Peyer's patch (tissue), 4 donors: ENCODE measurements at places on chromosomes 6 and 20. TPM values are rescaled to one million over a fixed set of nuclear protein-coding genes. Genes with fewer than 3 reads are reported as not detected.

PACRG gene
- total RNA-seq: not detected

CLPSL2 gene
- total RNA-seq: not detected

SPATS1 gene
- not detected for total RNA-seq

FNDC1 gene
- total RNA-seq: not detected

ELOVL4 gene
- total RNA-seq: not detected

SCRT2 gene
- total RNA-seq: not detected

MOG gene
- not detected for total RNA-seq

ANKS1A gene
- total RNA-seq: 33.9 TPM

FBXL4 gene
- total RNA-seq: 22.1 TPM

TMEM170B gene
- total RNA-seq: 1.1 TPM

AK9 gene
- total RNA-seq: 8.1 TPM

STMN3 gene
- total RNA-seq: 3.4 TPM

SRC gene
- 120 TPM for total RNA-seq

- DNase-seq: no peak
Observed at GRCh38 chr6:63936399-63936798, 300.8 kb downstream of the PHF3 start.

- DNase-seq: peak; percentile 77
Observed at GRCh38 chr6:35497571-35498421, 917 bp upstream of the TEAD3 start.

DNA sequence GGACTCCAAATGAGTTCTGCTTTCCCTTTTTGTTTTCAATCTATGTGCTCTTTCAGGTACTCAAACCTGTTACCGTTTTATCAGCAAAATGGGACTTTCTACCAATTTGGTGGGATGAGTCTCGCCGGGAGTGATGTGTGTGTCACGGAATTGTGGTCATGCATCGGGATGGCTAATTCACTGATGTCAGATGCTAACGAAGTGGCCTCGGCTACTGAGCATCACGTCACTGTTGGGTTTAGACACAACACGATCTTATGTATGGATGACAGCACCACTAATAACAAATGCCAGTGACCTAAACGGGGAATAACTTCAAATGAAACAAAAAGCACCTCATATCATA is 1.6 kb upstream of the PCK1 start:
- DNase-seq: no peak

DNA sequence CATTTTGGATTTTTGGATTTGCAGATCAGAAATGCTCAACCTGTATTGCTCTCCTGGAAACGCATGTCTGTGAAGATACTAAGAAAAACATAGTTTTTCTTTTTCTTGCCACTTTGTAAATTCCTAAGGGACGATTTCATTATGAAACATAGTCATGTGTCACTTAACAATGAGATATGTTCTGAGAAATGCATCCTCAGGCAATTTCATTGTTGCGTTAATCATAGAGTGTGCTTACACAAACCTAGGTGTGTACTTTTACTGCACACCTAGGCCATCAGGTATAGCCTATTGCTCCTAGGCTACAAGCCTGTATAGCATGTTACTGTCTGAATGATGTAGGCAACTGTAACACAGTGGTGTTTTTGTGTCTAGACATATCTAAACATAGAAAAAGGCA is 13.4 kb upstream of the THEMIS start:
- no peak for DNase-seq

DNA sequence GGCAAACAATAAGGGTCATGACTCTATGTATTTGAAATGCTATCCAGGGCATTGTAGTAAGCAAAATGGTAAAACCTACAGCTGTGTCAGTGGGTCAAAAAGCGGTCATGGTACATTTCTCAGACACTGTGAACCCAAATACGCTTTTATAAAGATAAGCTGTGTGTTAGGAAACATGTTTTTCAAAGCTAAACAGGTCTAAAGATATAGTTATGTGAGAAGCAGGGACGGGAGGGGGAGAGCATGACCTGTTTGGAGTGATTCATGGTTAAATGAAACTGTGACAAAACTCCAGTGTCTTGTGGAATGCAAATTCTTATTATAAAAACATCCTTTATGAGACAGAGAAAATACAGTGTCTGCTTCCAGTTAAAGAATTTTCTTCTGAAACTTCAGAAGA is 205.4 kb upstream of the BMP2 start:
- no peak for DNase-seq

DNA sequence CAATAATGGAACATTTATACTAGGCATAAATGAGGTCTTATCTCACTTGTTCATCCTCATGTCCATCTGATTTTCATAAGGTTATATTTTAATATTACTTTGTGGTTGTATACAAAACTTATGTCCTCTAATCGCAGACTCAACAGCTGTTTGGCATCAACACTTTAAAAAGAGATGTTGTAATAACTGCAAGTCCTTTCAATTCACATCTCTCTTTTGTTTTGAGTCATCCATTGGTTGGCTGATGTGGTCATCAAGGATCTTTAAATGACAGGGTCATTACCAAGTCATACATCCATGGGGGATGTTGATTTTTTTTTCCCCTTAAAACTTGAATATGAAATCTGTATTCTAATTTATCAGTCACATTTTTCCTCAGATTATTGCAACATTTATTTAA is 299.4 kb upstream of the NRSN1 start:
- no peak for DNase-seq

DNA sequence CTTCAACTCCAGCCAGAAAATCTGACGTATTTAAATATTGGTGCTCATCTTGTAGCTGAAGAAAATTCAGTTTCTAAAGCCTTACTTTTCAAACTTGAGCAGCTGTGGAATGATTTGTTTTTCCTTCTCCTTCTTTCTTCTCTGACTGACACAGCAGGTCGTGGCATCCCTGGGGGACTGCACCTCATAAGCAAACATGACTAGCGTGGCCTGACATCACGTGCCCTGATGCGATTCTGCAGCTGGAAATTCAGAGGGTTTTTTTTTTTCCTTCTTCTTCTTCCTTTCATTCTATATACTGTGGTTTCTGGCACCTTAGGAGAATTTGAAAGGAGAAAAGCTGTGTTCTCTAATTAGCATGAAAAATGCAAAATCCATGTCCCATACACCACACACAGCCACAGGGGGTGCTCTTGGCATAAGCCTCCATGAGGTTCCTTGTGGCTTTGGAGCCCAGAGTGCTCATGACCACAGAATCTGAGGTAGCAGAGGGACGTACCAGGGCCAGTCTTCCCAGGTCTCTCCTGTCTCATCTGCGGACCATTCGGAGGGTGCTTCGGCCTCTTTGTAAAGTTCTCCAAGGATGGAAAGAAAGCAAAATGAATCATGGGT is 258.5 kb upstream of the CDH4 start:
- DNase-seq: no peak

GRCh38 chr6:127191716-127192115 is 73.2 kb downstream of the RSPO3 start:
- DNase-seq: no peak

GRCh38 chr6:139625998-139626975 is 251.8 kb upstream of the CITED2 start:
- no peak for DNase-seq

GRCh38 chr6:97214671-97215070 is 68.3 kb downstream of the MMS22L start:
- no peak for DNase-seq

DNA sequence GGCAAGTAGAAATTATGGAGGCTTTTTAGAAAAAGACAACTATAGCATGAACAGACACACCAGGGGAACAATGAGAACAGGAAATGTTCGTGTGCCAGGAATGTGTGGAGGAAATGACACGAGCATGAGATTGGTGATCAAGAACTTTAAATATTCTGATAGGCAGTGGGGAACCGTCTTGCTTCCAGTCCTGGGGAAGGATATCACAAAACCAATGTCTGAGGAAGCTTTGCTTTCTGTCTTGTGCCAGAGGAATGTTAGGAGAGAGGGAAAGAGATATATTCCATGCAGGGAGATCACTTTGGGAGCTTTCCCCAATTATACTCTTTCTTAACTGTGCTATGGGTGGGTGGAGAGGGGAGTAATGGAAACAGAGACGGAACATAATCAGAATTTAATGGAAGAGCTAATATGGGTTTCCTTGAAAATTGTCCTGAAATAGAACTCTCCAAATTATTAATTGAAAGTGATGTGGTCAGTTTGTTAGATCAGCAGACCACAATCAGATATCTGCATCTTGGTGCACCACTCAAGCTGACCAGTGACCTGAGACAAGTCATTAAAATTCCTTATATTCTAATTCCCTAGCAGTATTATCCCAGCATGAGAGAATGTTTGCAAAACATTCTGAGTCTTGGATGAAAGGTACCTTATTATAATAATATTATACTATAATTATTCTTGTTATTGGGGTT is 178.2 kb downstream of the SOX4 start:
- no peak for DNase-seq

DNA sequence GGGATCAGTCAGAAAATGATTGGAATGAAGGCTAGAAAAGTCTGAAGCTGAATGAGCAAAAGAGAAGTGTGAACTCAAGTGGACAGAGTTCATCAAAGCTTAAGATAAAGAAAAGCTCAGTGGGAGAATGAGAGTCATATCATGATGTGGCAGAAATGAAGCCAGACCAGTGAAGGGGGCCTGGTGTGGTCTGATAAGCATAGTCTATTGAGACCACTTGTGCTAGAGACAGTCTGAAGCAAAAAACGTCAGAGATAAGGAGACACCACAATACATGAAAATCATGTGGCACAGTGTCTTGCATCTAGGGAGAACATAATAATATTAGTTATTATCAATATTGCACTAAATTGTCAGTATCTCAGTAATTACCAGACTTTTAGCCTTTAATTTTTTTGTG is 601.5 kb downstream of the UTRN start:
- DNase-seq: no peak

GRCh38 chr6:79699606-79700005 is 68.5 kb downstream of the SH3BGRL2 start:
- no peak for DNase-seq

- no peak for DNase-seq
Observed at GRCh38 chr6:104771258-104771832, 88.4 kb downstream of the HACE1 start.

GRCh38 chr6:169659820-169660610 is 41.8 kb downstream of the WDR27 start:
- no peak for DNase-seq

DNA sequence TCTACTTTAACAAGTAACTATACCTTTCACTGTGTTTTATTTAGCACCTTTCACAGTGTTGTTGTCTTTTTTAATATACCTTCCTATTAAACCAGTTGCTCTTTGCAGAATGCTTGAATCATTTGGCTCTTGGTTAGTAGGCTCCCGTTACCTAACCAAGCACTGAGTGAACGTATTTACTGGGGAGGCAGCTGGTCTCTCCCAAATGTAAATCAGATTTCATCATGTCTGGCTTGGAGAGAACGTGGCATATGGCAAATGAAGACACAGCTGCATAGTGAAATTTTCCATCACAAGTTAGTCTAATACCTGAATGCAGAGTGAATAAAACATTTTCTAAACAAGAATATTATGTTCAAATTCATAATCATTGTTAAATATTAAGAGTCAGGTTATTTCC is 12.4 kb downstream of the HTR1E start:
- no peak for DNase-seq

DNA sequence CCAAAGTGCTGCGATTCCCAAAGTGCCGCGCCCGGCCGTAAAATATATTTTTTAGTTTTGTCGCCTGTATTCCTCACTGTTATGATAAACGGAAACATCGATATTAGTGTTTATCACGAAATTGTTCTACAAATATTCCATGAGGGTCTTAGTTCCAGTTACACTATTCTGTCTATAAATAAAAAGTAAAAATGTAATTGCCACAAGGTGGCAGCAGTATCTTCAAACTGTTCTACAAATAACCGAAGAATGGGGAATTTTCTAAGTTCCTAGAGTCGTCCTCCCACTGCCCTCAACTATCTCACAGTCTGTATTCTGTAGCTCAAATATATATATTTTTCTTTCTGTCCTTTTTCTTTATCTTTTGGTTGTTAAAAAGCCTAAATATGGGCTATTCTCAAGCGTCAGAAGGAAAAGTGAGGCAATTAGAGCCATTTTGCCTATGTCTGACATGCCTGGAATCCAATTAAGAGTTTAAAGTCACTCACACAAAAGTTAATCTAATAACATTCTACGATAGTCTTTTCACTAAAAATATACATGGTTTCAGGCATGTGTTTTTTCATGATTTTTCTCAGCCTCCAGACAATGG is 14.2 kb upstream of the FAM162B start:
- no peak for DNase-seq

DNA sequence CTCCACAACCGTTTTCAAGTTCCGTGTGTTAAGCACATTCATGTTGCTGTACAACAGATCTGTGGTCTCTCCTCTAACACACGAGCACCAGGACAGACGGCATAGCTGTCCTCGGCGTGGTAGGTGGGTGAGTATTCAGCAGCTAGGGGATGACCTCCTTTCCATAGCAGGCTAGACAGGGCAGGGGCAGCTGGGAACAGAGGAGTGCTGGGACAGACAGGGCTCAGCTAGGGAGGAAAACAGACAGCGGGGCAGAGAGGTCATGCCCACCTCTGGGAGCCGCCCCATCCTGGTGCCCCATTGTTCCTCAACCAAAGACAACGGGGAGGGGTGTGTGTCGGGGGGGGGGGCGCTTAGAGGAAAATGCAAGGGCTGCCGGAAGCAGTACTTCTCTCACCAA is 271.5 kb upstream of the FOXQ1 start:
- DNase-seq: no peak

GRCh38 chr6:43489277-43490072 is 12.1 kb downstream of the TJAP1 start:
- no peak for DNase-seq

DNA sequence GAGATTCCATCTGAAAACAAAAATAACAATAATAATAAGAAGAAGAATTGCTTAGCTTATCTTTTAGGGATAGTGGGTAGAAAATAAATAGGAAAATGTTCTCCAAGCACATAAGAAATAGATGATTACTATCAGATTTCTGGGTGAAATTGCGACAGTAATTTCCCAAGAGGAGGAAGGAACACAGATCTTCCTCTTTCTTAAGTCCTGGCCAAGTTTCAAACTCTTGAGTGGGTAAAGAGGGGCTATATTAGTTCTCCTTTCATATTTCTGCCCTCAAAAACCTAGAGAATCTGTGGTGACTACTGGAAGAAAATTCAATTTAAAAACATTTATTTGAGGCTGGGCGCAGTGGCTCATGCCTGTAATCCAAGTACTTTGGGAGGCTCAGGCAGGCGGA is 63.7 kb downstream of the PHACTR2 start:
- DNase-seq: no peak

GRCh38 chr6:68911811-68912210 is 276.7 kb downstream of the ADGRB3 start:
- no peak for DNase-seq
